ENCODE measurements at places on chromosomes 13 and 19. TPM values are rescaled to one million over a fixed set of nuclear protein-coding genes. Genes with fewer than 3 reads are reported as not detected.

DNA sequence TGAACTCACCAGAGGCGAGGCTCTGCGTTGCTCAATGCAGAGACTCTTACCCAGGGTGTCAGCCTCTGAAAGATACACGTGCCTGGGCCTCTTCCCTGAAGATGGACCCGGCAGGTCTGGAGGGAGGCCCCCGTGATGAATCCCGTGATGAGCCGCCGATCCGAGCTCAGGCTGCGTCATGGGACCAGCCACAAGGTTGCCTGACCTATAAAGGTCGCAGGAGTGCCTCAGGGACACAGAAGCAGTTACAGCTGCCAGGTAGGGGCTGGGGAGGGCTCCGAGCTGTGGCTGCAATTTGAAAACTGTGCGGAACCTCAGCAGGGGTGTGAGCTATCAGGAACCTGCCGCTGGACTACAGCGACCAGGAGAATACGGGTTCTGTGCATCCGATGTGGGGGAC lies 10.5 kb upstream of the ATP11A start:
- no peaks in the 10 kb centered on the region for H3K36me3 ChIP-seq
- DNase-seq: no peak
- H3K27ac ChIP-seq: no peak overlapping the region
- H3K27me3 ChIP-seq: no peaks in the 10 kb centered on the region

DNA sequence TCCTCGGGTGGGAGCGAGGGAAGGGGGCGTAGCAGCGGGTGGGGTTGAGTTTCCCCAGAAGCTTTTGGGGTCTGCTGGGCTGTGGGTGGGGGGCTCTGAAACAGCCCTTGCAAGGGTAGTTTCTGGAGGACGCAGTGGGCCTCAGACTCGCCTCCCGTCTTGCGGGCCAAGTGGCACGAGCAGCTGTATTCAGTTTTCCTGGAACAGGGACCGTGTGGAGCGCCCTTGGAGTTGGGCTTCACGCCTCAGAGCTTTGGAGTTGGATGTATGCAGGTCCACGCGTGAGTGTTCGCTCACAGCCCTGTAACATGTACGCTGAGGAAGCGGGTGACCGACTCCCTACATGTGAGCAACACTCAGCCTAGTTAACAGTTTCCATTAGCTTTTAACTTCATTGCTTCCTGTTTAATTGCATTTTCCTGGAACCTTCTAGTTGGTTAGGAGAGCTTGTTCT lies 603 bp downstream of the TM9SF2 start:
- H3K27ac ChIP-seq: peak overlapping the region; percentile 72
- no peak for DNase-seq
- no peaks in the 10 kb centered on the region for H3K27me3 ChIP-seq
- H3K36me3 ChIP-seq: peaks cover 7% of the 10 kb centered on the region

DNA sequence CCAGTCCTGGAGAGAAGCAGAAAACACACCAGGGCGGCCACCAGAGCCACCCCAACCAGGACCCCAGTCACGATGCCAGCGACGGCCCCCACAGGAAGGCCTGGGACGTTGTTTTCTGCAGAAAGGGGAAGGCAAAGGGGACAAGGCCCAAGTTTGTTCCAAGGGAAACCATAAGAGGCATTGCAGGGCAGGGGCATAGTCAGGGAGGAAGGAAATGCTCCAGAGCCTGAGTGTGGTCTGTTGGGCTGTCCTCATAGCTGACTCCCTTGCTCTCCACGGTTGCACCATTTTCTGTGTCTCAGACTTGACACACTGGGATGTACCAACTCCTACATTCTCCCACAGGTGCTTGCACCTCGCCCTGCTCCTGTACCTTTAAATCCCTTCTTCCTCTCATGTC lies 5.2 kb downstream of the CEACAM4 start:
- no peak overlapping the region for H3K4me3 ChIP-seq
- peaks cover 94% of the 10 kb centered on the region for H3K27me3 ChIP-seq
- no peaks in the 10 kb centered on the region for H3K36me3 ChIP-seq
- no peak overlapping the region for H3K27ac ChIP-seq
- no peaks in the 10 kb centered on the region for H3K4me1 ChIP-seq

- DNase-seq: no peak
- no peaks in the 10 kb centered on the region for H3K4me1 ChIP-seq
- no peak overlapping the region for H3K4me3 ChIP-seq
- H3K27ac ChIP-seq: no peak overlapping the region
- H3K36me3 ChIP-seq: no peaks in the 10 kb centered on the region
Measured at GRCh38 chr13:37168926-37169325, 63.5 kb upstream of the CSNK1A1L start.

The MBD3L3 gene
- total RNA-seq: not detected
